ENCODE measurements at places on chromosomes 4 and X. TPM values are rescaled to one million over a fixed set of nuclear protein-coding genes. Genes with fewer than 3 reads are reported as not detected.

- no peaks in the 10 kb centered on the region for H3K36me3 ChIP-seq
- no peak overlapping the region for H3K27ac ChIP-seq
- no peak for DNase-seq
- H3K4me3 ChIP-seq: no peak overlapping the region
Observed at GRCh38 chrX:50497114-50497513, 26.5 kb upstream of the DGKK start.

DNA sequence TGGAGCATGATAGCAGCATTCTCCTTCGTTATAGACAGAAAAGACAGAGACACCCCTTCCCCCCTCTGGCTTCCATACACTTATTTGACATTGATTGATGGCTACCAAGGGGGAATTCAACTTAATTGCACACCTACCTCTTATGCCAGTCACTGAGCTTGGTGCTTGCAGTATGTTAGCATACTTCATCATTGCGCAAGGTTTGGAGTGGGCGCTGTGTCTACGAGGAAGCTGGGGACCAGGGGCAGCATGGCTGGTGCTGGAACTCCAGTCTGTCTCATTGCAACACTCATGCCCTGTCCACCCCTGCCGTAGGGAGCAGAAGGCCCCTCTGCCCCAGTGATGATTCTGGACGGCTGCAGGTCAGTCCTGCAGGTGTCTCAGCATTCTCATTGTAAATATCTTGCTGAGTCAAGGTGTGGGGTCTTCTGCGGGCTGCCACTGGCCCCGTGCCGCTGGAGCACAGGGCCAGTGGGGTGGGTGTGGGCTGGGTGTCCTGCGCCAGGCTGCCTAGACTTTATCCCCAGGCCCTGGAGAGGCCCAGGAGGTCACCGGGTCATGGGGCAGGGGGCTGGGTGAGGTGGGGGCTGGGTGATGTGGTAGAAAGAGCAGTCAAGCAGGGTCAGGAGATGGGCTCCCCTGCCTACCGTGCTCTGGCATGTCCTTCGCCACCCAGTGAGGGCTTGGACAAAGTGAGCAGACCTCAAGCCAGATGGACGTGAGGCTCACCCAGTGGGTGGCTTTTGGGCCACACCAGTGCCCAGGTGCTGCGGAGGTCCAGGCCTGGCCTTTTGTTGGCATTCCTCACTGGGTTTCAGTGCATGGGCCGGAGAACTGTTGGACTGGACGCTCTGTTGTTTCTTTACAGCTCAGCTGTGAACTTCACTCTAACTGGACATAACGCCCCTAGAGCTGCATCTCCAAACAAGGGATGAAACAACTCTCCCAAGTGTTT is 85.5 kb downstream of the PSAPL1 start:
- DNase-seq: no peak
- no peak overlapping the region for H3K27ac ChIP-seq
- H3K4me1 ChIP-seq: no peaks in the 10 kb centered on the region
- H3K36me3 ChIP-seq: no peaks in the 10 kb centered on the region
- no peak overlapping the region for H3K4me3 ChIP-seq

GRCh38 chr4:112546476-112546875 is 30.5 kb upstream of the NEUROG2 start:
- DNase-seq: no peak
- no peaks in the 10 kb centered on the region for H3K36me3 ChIP-seq
- no peak overlapping the region for H3K4me3 ChIP-seq
- H3K4me1 ChIP-seq: no peaks in the 10 kb centered on the region
- H3K27ac ChIP-seq: no peak overlapping the region

- no peaks in the 10 kb centered on the region for H3K36me3 ChIP-seq
- no peak overlapping the region for H3K4me3 ChIP-seq
- H3K27ac ChIP-seq: no peak overlapping the region
- no peak for DNase-seq
- peaks cover 5% of the 10 kb centered on the region for H3K4me1 ChIP-seq
- H3K27me3 ChIP-seq: no peaks in the 10 kb centered on the region
Observed at GRCh38 chr4:78650106-78651024, 98.8 kb downstream of the ANXA3 start.

DNA sequence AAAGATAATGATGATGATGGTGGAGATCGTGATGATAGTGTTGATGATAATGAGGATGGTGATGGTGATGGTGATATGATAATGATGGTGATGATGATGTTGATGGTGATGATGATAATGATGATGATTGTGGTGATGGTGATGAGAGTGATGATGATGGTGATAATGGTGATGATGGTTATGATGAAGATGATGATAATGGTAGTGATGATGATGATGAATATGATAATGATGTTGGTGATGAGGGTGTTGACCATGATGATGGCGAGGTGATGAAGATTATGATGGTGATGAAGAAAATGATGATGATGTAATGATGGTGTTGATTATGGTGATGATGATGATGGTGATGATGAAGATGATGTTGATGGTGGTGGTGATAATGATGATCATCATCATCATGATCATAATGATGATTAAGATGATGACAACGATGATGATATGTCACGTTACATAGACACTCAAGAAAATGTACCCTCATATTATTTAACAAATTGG is 1106.4 kb downstream of the NLGN4X start:
- no peak overlapping the region for H3K4me3 ChIP-seq
- no peaks in the 10 kb centered on the region for H3K4me1 ChIP-seq
- no peaks in the 10 kb centered on the region for H3K27me3 ChIP-seq
- H3K36me3 ChIP-seq: no peaks in the 10 kb centered on the region
- no peak overlapping the region for H3K27ac ChIP-seq

TBC1D9 gene
- 7.9 TPM for total RNA-seq

RTL5 gene
- 2.9 TPM for total RNA-seq

ETDB gene
- not detected for total RNA-seq

DUSP21 gene
- total RNA-seq: not detected

SASH3 gene
- total RNA-seq: 3.0 TPM

SLC6A14 gene
- total RNA-seq: not detected

GSPT2 gene
- total RNA-seq: 5.8 TPM

All from right lobe of liver (tissue), 6 donors.